ENCODE measurements at places on chromosomes 2 and 18.

- DNase-seq: peak; percentile 32
Observed at GRCh38 chr2:2291500-2292260, 39.4 kb downstream of the MYT1L start.

DNA sequence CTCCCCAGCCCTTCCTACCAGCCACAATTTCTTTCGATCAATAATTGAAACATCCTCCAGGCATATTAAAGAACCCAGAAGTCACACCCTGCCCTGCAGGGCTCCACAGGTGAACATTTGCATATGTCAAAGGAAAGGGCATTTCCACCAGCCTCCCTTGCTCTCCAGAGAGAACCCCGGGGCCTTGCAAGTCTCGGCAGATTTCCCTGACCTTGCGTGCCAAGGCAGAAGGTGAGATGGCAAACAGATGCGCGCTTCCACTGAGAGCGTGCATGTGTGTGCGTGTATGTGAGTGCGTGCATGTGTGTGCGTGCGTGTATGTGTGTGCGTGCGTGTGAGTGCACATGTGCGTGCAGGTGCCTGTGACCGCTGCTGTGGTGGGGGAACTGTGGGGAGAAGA is 120.3 kb downstream of the INO80D start:
- DNase-seq: no peak

DNA sequence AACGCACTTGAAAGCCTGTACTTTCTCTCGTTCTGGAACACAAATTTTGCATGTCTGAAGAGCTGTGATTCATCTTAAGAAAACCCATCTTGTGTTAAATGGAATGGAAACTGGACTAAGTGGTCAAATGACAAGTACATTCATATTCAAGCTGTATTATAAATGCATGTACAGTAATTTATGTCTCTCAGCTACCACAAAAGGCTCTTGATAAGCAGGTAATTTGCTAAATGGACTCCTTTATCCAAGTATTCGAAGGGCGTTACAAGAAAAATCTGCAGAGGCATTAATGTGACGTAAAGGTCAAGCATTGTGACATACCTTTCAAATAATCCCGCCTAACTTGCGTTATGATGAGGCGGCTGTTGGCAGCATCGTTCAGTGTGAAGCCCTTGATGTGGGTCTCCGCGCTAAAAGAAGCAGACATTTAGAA is 66.6 kb downstream of the ABCG8 start:
- peak; percentile 15 for DNase-seq

DNA sequence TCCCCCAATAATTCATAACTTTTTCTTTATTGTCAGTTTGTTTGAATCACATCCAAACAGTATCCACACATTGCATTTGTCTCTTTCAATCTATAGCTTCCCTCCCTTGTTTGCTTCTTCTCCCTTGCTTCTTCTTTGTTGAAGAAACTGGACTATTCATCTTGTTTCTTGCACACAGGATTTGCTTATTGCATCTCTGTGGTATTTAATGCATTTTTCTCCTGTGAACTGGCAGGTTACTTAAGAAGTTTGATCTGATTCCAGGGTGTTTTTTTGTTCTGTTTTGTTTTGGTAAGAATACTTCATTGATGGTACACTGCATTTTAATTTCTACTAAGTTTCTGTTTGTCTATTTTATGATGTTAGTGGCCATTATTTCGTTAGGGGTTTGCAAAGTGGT is 166.8 kb downstream of the CAMKMT start:
- peak; percentile 78 for DNase-seq

- peak; percentile 50 for DNase-seq
Observed at GRCh38 chr2:181552808-181553207, 95.6 kb downstream of the ITGA4 start.

DNA sequence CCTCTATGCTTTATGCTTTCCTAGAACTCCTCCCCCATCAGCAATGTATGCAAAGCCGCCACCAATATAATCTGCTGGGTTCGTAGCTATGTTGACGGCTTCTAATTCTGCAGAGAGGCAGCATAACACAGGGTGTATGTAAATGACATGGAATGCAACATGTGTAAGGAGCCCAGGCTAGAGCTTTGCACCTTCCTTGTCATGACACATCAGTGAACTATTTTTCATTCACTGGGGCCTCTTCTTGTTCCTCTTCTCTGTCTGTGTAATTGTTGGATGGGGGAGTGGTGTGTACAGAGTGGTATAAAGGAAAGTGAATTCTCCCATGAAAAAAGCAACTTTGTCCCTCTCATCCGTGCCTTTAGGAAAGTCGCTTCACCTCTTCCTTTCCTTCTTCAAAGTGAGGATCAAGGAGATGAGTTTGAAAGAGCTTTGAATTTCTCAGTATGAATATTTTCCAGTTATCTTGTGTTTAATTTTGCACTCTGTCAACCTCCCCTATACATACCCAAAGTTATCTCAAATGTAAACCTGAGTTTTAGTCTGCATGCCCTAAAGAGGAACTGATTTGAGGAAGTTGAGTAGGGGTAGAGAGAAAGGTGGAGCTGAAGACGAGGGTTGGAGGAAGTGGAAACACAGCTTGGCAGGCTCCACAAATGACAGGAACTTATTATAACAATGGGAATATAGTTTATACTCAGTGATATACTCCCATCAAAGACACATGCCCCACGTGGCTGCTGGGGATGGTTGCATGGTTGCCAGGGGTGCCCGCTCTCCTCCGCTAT is 74.9 kb upstream of the ARL4C start:
- DNase-seq: no peak

DNA sequence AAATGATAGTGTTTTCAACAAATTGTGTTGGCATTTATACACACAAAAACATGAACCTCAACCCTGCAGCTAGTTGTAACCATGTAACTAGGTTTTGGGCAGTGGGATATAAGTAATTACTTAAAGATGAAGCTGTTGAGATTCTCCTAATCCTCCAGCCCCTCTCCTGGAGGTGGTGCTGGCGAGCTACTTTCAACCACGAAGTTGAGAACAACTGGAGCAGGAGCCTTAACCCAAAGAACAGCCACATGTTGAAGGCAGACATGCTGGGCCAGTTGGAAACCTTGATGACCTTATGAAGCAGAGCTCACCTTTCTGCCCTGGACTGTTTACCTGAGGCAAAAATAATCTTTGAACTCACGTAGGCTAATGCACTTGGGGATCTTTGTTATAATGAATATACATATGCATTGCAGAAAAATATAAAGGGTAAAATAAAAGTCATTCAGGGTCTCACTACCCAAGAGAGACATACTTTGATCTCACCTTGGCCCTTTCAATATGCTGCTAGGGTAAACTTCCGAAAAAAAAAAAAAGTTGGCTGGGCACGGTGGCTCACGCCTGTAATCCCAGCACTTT is 89.6 kb upstream of the NPAS2 start:
- DNase-seq: peak; percentile 68

DNA sequence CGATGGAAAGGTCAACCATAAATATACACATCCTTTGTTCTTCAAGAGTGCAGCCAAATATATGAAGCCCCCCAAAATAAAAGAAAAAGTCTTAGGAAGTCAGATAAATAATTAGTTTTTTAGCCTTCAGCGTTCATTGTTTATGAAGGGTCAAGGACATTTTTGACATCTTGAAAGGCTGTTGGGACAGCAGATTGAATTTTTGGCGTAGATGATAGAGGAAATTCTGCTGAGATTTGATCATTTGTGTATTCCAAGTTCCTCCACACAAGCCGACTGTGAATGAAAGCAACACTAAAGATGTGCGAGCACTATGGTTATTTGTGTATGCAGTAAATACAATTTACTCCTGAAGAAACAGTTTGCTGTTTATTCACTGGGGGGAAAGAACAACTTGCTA is 177.8 kb upstream of the PARD3B start:
- no peak for DNase-seq

DNA sequence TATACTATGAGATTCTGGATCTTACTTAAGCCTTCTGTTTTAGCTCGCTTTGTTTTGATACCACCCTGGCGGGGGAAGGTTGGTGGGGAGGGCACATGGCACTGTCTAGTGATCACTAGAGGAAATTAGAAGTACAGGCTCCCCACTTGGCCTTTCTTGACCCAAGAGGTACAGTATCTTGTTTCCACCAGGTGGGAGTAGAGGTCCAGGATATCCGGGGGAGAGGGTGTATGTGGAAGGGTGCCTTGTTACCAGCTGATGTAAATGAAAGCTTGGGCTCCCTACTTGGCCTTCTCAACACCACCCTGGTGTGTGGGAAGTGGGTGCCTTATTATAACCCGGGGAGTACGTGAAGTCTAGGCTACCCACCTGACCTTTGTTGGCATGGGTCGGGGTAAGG is 7.5 kb downstream of the GALNT1 start:
- no peak for DNase-seq

- peak; percentile 79 for DNase-seq
Observed at GRCh38 chr2:47003641-47004427, 88.2 kb upstream of the MCFD2 start.

DNA sequence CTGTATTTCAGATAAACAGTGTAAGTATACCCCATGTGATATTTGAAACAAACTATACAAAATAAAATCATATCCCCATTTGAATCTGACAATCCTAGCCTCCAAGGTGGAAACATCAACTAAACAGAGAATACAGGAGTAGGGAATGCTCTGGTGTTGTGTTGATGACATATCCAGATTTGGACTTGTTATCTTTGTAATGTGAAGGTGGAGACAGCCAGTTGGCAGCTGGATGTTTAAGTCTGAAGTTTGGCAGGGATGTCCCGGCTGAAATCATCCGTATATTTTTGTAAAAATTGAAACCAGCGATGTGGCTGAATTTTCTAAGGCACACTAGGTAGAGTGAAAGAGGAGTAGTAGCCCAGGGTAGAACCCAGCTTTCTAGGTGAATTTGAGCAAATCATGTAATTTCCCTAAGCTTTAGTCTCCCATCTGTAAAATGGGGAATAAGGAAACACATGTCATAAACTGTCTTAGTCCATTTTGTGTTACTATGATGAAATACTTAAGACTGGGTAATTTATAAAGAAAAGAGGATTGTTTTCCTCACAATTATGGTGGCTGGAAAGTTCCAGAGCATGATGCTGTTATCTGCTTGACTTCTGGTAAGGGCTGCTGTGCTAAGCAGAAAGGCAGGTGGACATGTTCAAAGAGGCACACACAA is 246.6 kb upstream of the APCDD1 start:
- no peak for DNase-seq

DNA sequence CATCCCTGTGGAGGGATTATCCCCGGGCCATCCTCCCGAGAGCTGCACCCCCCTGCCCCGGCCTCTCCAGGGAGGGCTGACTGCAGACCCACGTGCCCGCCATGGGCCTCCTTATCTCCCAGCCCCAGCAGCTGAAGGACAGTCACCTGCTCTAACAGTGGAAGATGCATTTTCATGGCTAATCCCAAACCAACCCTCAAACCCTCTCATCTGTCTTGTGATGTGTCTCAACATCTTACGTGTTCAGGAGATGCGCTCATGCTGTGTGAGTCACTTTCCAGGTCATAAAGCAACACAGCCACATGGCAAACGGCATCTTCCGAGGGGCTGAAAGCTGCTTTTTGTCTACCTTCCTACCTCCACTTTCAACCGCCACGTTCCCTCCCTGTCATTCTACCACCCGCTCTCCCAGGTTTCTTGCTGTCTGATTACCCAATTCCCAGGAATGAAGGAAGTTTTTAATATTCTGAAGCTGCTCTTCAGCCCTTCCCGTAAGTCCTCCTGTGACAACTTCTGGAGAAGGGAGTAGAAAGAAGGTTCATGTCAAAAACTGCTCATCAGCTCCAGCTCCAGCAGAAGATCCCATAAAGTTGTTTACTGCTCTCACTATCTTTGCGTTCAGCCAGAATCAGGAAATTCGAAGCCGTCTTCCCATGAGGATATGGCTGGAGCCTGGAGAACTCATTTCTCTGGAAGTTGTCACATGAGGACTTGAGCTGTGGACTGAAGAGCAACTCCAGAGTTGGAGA is 54.5 kb downstream of the MBP start:
- DNase-seq: no peak

DNA sequence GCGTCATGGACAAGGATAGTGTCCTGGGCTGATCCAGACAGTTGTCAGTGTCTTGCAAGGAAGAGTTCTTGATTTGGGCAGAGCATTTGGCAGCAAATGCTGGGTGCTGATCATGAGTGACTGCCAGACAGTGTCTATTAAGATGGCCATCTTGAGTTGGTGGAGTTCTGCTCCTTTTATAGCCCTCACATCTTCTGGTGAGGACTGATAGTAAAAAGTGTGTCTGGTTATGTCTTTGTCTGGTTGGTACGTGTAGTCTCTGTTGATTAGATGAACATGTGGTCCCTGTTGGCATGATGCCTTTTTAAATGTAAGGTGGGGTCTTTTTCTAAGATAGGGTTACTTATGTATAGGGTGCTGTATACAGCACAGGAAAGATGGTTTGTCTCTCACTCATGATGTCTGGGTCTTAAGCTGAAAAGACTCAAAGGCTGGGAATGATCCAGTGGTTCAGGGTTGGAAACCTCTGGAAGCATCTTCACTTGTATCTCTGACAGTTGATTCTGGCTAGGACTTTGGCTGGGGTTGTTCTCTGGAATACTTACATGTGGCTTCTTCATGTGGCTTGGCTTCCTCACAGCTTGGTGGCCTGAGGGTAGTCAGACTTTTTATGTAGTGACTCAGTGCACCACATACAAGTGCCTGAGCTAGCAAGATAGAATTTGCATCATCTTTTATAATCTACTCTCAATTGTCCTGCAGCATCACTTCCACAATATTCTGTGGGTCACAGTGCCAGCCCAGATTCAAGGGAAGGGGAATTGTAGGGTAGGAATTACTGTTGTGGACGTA is 11.8 kb downstream of the MTX2 start:
- DNase-seq: peak; percentile 89

DNA sequence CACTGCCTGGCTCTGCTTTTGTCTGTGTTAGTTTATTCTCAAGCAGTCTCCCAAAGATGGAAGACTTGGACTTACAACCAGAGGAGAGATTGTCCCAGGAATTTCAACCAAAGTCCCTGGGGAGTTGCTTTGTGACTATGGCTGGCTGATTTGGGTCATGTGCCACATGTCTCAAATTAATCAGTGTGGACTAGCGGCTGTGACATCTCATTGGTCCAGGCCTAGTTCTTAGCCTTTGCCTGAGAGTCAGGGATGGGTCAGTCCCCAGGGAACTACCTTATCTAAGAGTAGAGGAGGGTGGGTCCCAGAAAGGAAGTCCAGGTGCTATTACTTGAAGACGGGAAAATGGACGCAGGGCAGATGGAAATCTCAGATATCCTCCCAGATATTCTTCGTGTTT is 217.1 kb downstream of the ACKR3 start:
- DNase-seq: no peak

- no peak for DNase-seq
Observed at GRCh38 chr2:148922062-148922461, 47.0 kb downstream of the KIF5C start.

GRCh38 chr2:187906021-187906420 is 351.8 kb upstream of the TFPI start:
- no peak for DNase-seq

DNA sequence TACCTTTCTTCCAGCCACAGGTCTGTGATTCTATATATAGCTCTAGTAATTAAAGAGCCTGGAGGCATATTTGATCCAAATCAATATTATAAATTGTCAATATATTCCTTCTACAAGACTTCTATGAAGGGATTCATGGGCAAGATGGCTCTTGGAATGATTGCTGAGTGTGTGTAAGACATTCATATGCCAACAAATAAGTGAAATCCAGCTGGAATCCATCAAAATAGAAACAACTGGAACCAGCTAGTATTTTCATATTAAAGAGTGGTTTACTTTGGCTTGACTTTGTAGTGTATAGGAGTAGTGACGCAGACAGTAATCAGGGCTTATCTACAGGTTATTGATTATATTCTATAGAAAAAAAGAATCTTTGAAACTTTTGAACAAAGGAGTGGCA is 83.4 kb downstream of the CALCRL start:
- no peak for DNase-seq

All from M059J (cell line).